Naive thymus-derived CD4-positive, alpha-beta T cell (primary cell): ENCODE measurements at places on chromosomes 12 and 14. TPM values are rescaled to one million over a fixed set of nuclear protein-coding genes. Genes with fewer than 3 reads are reported as not detected.

DNA sequence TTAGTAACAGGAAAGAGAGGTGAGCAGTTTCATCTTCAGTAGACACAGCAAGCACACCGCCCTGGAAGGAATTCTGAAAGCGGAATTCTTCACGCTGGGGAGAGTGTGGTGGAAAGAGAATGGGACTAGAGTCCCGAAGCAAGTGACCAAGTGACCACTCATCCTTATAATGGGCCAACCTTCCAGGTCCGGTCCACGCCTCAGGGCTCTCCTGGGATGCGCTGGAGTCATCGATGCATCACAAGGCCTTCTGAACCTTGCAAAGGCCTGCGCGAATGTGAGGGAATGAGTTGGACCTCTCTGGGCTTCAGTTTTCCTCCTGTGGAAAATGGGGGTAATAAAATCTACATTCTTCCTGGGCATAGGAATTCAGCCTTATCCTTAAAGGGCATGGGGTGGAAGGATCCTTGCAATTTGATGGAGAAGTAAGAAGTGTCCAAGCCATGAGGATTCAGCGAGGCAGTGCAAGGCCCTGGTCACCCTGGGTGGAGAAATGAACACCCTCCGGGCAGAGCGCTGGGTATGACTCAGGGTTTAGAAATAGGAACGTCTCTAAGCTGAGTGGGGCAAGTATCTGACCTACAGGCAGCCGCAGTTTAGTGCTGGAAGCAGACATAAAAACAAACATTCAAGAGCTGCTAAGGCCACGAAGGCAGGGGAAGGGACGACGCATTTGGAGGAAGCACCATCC lies 97.7 kb downstream of the SETD3 start:
- no peak overlapping the region for H3K4me3 ChIP-seq
- no peaks in the 10 kb centered on the region for H3K27me3 ChIP-seq
- H3K27ac ChIP-seq, result no peak overlapping the region
- no peaks in the 10 kb centered on the region for H3K36me3 ChIP-seq
- no peak for DNase-seq
- peaks cover 7% of the 10 kb centered on the region for H3K4me1 ChIP-seq

DNA sequence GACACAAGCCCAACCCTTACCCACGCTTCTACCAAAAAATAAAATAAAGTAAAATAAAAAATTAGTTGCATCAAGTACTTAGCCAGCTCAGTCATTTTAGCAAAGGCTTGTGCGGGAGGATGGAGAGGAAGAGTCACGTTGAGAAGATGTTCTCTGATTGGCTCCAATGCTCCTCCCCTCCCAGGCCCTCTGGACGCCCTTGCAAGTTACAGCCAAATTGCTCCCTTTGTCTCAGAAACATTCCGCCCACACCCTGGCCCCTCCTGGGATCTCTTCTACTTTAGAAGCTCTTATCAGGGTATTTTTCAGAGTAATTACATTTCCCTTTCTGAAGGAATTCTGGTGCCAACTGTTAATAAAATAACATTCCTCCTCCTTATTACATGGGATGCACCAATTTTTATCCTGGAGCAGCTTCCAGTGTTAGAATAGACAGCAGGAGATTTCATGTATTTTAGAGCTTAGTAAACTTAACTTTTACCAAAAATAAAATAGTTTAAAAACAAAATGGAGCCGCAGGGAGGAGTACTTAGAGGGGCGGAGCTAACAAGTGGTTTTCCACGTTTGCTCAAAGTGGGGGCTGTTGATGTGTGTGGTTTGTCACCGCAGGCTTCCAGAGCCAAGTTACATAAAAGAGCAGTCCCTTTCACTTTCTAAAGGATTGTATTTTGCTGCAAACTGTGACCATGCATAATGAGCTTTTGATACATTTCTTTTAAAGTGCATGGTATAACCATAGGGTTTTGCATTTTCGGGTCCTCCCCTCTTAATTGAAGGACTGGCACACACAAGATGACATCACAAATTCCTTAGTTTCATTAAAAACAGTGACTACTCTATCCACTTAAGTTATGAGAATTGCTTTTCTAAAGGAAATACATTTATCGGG lies 71.7 kb upstream of the RAP1B start:
- peak; percentile 84 for DNase-seq
- peak overlapping the region; percentile 57 for H3K27ac ChIP-seq
- no peaks in the 10 kb centered on the region for H3K27me3 ChIP-seq

DNA sequence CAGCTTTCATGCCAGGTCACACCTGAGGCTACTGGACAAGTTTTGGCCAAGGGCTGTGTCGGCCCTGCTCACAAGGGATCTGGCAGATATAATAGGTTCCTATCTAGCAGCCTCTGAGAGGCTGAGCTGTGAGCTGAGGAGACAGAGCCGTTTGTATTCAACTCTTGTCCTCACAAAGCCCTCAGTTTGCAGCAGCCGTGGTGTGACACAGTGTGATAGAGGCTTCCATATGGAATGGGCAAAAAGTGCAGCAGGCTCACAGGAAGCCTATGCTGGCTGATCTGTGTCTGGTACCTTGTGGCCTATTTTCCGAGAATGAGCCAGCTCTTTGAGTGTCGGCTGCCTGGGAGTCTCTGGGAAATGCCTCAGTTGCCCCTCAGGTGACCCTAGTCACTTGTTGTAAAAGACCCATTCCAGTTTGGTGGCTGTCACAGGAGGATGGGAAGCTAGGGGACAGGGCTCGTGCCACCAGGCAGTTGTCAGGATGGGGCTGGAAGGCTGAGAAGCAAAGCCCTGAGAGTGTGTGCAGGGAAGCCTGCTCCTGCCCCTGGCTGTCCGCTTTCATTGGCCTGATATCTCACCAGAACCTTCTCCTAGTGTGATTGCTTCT lies 16.1 kb downstream of the VRTN start:
- H3K4me3 ChIP-seq, result no peak overlapping the region
- H3K36me3 ChIP-seq, result no peaks in the 10 kb centered on the region
- H3K27ac ChIP-seq, result no peak overlapping the region
- DNase-seq, result no peak
- no peaks in the 10 kb centered on the region for H3K4me1 ChIP-seq
- no peaks in the 10 kb centered on the region for H3K27me3 ChIP-seq

DNA sequence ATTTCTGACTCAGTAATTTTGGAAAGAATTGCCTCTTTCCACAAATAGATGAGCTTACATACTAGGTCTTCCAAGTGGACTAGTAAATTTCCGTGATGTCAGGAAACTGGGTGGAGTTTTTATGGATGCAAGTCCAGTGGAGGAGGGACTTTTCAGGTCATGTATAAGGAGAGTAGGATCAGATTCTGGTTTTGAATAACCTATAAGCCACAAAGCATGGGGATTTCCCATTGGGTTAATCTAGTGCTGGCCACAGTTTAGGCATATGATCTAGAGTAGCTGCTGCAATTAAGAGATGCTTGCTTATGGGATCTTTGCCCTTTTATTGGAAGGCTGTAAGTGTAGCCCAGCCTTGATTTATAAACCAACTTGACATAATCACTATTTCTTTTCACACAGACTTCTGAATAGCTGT lies 33.8 kb downstream of the STK38L start:
- no peaks in the 10 kb centered on the region for H3K36me3 ChIP-seq
- no peak overlapping the region for H3K27ac ChIP-seq
- H3K27me3 ChIP-seq, result no peaks in the 10 kb centered on the region
- no peak overlapping the region for H3K4me3 ChIP-seq
- no peak for DNase-seq

- DNase-seq, result no peak
- H3K27ac ChIP-seq, result no peak overlapping the region
- no peaks in the 10 kb centered on the region for H3K4me1 ChIP-seq
- H3K27me3 ChIP-seq, result no peaks in the 10 kb centered on the region
Observed at GRCh38 chr14:101500061-101500460, 61.2 kb upstream of the DIO3 start.

GRCh38 chr12:55908726-55909512 lies 18.8 kb downstream of the PYM1 start:
- no peak overlapping the region for H3K27ac ChIP-seq
- no peak for DNase-seq
- H3K27me3 ChIP-seq, result no peaks in the 10 kb centered on the region
- no peaks in the 10 kb centered on the region for H3K36me3 ChIP-seq
- H3K4me1 ChIP-seq, result no peaks in the 10 kb centered on the region

Gene CFAP54
- polyA plus RNA-seq, result 0.07 TPM

Gene TBX3
- not detected for polyA plus RNA-seq

Gene KLHL33
- not detected for polyA plus RNA-seq
